Heart right ventricle (tissue), 16 donors: ENCODE measurements at places on chromosomes 12 and 14. TPM values are rescaled to one million over a fixed set of nuclear protein-coding genes. Genes with fewer than 3 reads are reported as not detected.
A peak's percentile ranks its signal among the peaks of the same experiment; 100 is the strongest.

The FAIM2 gene
- total RNA-seq, result 1.2 TPM

The CLECL1 gene
- not detected for total RNA-seq

DNA sequence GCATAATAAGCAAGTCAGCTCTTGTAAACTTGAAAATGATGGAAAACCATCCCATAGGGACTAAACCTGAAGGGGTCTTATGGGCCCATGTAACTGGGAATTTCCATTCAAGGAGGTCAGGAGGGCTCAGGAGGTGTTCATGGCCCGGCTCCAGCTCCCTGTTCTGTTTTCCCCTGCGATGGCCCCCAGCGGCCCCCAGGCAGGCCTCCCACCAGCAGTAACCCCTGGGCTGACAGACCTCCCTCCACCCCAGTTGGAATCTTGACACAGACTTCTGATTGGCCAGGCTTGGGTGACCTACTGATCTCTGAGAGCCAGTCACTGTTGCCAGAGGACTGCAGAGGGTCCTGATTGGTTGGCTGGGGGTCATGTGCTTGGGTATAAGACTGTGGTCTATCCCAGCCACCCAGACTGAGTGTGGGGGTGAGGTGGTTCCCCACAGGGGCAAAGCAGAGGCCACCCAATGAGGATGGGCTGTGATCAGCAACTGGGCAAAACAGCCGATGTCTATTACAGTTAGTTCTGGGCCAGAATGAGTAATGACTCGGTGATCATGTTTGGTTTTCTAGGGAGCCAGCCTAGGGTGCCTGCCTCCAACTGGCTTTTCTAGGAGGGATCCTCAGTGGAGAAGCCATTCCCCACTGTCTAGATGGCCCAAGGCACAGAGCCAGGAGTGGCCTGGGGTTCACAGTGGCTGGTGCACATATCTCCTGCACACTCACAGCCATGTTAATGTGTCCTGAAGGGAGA lies 27.0 kb downstream of the RHOF start:
- no peak overlapping the region for H3K4me3 ChIP-seq
- DNase-seq, result no peak
- H3K27me3 ChIP-seq, result no peaks in the 10 kb centered on the region
- peaks cover 30% of the 10 kb centered on the region for H3K4me1 ChIP-seq
- H3K27ac ChIP-seq, result peak overlapping the region; percentile 55

The REP15 gene
- 5.1 TPM for total RNA-seq

- H3K4me3 ChIP-seq, result no peak overlapping the region
- no peaks in the 10 kb centered on the region for H3K4me1 ChIP-seq
- no peaks in the 10 kb centered on the region for H3K36me3 ChIP-seq
- peaks cover 99% of the 10 kb centered on the region for H3K27me3 ChIP-seq
- peak overlapping the region; percentile 61 for H3K27ac ChIP-seq
- no peak for DNase-seq
Observed at GRCh38 chr12:54052438-54053002, 1.1 kb upstream of the HOXC4 start.

DNA sequence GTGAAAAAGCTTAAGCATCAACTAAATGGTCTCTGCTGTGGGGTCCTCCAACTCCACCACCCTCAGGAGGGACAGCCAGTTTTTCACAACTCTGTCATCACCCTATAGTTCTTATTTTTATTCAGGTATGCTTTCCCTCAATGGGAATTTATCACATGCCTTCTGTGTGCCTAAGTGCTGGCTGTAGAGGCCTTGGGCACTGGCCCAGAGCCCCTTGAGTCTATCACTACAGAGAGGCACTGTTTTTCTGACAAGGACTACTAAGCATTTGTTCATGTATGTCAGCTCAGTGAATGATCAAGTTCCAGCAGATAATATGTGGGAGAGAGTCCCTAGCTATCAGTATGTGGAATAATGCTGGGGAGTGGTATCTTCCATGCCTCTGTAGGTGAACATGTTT lies 463.9 kb downstream of the NPAS3 start:
- H3K36me3 ChIP-seq, result no peaks in the 10 kb centered on the region
- H3K27ac ChIP-seq, result no peak overlapping the region
- H3K4me1 ChIP-seq, result no peaks in the 10 kb centered on the region

The CD27 gene
- total RNA-seq, result 0.31 TPM

DNA sequence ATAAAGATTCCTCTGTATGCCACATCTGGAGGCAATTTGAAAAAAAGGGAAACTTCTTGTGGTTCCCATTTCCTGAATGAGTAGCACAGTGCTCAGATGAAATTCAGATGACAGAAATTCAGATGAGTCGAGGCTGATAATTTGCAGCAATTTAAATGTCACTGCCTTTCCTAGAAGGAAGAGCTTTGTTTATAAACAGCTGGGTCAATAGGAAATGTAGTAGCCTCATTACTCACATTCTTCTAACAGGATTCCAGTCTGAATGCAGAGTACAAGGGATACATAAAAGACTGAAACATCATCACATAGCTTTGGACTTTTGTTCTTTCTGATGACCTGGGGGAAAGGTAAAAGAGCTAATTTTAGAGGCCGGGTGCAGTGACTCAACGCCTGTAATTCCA lies 11.3 kb upstream of the DACT1 start:
- H3K4me1 ChIP-seq, result no peaks in the 10 kb centered on the region
- no peak for DNase-seq
- no peak overlapping the region for H3K4me3 ChIP-seq
- no peak overlapping the region for H3K27ac ChIP-seq
- no peaks in the 10 kb centered on the region for H3K27me3 ChIP-seq

DNA sequence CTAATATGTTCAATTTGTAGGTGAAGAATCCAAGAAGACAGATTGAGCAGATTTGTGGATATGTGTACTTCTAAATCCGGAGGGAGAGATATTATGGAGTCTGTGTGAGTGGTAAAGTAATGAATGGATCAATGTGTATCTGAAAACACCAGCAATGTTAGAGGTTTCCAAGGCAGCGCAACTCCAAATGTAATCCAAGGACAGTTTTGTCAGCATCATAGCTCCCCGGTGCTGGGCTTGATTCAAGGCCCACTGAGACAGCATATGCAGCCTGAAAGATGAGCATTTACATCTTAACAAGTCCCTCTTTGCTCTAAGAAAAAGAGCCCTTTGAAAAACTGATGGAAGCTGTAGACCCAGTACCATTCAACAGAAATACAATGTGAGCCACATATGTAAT lies 38.3 kb upstream of the FRMD6 start:
- H3K4me3 ChIP-seq, result no peak overlapping the region
- H3K27me3 ChIP-seq, result no peaks in the 10 kb centered on the region
- DNase-seq, result no peak
- H3K4me1 ChIP-seq, result peaks cover 9% of the 10 kb centered on the region
- no peak overlapping the region for H3K27ac ChIP-seq

GRCh38 chr14:94989946-94990345 lies 167.4 kb downstream of the DICER1 start:
- H3K27me3 ChIP-seq, result no peaks in the 10 kb centered on the region
- no peak for DNase-seq
- H3K4me3 ChIP-seq, result no peak overlapping the region

The PLEKHH1 gene
- 3.5 TPM for total RNA-seq

DNA sequence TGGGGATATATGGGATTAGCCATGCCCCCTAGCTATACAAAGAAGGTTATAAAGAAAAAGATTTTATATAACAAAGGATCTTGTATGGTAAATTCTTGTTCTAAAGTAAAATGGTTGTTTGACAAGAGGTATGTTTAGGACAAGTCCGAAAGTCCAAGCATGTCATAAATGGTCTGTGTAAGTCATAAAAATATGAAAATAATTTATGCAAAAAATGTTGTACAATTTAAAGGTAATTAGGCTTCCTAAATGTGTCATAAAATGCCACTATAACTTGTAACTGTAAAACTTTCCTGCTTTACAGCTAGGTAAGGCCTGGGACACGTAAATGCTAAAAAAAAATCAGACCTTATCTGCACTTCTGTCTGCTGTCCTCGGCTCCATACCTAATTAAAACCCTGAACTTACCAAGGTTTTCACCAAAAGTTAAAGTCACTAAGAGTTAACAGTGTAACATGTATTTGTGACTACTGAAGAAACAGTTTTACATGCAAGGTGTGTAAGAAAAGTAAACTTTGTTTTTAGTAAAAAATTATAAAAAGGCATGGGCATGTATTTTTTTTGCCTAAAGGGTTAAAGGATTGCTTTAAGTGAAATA lies 110.0 kb upstream of the RESF1 start:
- no peak overlapping the region for H3K4me3 ChIP-seq
- no peak for DNase-seq
- H3K27ac ChIP-seq, result no peak overlapping the region

DNA sequence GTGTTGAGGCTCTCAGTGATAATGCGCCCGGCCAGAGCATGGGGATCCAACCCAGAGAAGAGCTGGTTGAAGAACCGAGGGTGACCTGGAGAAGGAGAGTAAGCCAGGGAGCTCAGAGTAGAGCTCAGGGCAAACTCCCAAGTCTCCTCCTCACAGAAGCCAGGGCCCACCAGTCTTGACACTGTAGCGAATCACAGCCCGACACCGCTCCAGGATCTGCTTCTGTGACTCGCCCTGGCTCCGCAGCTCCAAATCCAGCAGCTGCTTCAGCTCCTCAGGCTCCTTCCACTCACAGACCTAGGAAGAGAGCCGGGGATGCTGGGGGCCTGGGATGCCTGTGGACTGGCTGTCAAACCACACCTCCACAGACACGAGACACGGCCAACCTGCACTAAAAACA lies 8.2 kb upstream of the ZNF740 start:
- H3K27me3 ChIP-seq, result no peaks in the 10 kb centered on the region
- H3K27ac ChIP-seq, result no peak overlapping the region
- no peak for DNase-seq
- H3K4me3 ChIP-seq, result no peak overlapping the region
- no peaks in the 10 kb centered on the region for H3K4me1 ChIP-seq

The ASCL1 gene
- total RNA-seq, result not detected
